ENCODE measurements at places on chromosomes 1 and 21.

DNA sequence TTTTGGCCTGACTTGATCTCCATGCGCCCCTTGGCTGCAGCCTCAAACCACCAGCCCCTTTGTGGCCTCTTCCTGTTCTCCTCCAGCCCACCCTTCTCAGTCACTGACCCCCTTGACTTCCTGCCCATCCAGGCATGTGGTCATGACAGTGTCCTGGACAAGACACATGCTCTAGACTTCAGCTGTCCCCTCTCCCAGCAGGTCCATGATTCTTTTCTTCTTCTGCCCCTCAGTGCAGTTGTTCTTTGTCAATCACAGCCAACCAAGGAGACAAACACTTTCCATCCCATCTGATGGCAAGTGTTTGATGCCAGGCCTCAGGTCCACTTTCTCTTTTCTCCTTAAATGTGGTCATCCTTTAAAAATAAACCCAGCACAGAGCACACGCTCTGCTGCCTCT is 49.7 kb downstream of the SYT6 start:
- DNase-seq = no peak

DNA sequence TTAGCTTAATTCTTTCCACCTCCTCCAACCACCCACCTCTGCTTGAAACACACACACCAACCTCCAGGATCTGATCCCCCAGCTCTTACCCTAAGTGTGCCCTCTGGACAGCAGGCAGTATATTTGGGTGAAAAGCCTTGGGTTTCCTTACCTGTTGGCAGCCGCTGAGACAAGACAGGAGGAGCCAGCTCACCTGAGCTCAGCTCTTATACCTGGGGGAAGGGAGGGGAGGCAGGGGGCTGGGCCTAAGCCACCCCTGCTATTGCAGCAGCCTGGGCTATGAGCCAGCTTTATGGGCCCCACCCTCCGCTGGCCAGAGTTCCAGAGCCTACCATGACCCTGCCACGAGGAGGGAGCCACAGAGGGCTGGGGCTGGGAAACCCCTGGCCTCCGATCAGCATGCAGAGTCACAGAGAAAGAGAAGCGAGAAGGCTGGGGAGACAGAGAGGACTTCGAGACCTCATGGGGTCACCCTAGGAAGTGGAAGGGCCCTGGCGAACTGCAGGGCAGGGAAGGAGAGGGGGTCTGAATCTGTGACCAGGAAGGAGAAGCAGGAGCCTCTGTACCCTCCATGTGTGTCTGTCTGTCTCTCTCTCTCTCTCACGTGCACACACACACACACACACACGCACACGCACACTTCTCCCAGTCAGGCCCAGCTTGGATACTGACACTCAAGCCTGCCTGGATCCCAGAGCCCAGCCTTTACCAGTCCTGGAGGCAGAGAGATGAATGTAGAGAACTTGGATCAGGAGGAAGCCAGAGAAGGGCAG is at the start of gene S100A14:
Gene S100A14 (minus strand): TSS at position 182 of the 773 bp plus-strand sequence. CDS start 467 bp downstream, outside the sequence.
- DNase-seq = no peak

- no peak for DNase-seq
These were observed 3.9 kb upstream of the P3R3URF start for GRCh38 chr1:46180082-46180616.

DNA sequence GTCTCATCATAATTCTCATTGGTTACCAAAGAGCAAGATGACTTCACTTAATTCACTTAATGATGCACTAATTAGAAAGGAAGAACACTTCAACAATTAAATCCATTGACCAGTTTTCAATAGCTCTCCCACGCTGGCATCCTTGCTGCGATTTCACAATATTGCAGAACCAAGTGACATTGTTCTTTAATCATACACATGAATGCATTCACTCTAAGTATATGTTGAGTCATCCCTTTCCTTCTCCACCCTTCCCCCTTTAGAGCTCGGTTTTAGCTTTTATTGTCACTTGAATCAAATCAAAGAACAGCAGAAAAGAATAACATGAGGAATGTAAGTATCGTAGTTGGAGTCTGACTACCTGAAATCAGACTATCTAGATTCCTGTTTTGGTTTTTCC is 233.6 kb upstream of the FMN2 start:
- DNase-seq = no peak

GRCh38 chr1:53608071-53608470 is 130.9 kb downstream of the GLIS1 start:
- DNase-seq = no peak

DNA sequence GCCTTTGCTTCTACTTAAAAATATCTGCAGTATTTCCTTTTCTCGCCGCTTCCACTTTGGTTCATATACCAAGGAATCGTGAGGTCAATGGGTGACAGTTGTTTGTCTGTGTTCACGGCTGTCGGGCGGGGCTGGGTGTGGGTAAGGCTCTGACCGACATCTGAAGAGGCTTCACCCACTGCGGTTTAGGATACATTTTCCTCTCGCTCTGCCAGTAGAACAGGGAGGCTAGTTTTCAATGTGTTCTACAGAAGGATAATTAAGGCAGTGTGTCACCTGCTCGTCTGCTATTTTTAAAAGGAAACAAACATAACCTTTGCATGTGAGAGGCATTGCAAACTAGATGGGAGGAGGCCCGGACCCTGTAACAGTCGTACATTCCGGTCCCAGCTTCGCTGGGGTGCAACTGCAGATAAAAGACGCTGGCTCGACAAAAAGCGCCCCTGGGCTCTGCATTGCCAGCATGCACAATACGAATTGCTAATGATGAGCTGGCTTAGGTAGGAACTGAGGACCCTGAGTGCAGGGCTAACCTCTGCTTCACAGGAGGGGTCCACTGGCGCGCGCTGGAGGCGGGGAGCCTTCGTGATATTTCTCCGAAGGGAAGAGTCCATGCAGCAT is 8.5 kb upstream of the ERG start:
- DNase-seq = no peak

DNA sequence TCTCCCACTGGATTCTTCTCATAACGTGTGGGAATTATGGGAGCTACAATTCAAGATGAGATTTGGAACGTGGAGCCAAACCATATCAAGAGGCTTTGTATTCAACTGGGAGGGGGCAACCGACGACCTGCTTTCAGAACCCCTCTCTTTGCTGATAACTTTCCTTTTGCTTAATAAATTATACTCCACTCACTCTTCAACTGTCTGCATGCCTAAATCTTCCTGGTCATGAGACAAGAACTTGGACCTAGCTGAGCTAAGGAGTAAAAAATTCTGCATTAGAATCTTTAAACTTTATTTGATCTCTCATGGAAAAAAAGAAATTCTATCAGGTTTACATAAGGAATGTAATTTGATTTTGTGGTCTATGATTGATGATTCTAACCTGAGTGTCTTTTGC is 86.7 kb upstream of the CYYR1 start:
- DNase-seq = no peak

- DNase-seq = no peak
These were observed 135.0 kb downstream of the TGFB2 start for GRCh38 chr1:218480137-218480536.

DNA sequence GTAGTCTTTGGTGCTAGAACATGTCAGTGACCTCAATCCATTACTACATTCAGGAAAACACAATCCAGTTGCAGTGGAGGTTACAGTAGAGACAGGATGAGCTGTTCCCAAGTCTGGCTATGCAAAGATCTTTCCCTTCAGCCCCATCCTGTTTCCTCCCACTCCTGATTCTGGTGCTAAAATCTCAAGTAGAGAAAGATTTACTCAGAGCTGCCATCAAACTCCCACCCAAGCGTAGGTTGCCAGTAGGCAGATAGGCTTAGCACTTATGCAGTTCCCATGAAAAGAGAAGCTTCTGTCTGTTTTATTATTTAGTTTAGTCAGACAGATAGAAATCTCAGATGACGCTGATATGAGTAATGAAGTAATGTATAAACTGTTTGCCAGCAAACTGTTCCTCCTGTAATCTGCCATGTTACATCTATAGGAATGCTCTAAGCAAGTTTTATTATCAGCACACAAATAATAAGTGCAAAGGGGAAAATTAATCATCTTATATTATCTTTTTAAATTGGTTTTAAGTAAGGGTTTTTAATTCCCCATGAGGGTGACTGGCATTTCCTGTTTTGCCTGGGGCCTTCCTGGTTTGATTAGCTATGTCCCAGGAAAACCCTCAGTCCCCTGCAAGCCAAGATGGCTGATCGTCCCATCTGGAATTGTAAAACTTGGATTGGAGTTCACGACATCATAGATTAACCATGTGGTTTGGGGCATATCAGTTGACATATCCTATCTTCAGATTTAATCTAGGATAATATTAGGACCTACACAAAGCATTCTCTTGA is 188.3 kb upstream of the PALMD start:
- DNase-seq = no peak

DNA sequence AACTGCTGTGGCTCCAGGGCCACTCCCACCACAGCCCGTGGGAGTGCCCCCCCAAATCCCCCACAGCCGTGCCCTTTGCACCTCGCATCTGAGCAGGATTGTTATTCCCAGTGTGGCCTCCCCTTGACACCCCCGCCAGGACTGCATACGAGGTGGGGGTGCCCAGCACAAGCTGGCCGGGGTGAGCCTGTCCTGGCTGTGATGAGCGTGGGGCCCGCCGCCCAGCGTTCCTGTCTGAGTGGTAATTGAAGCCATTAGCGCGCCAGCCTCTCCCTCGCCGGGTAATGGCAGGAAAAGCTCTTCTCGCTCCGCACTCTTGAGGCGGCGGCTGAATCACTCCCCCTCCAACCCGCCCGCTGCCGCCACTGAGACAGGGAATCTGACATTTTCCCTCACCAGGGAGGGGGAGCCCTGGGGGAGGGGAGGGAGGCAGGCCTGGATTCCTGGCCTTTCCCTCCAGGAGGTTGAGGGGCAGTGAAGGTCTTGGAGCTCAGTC is 27.7 kb downstream of the PTPRF start:
- DNase-seq = no peak

DNA sequence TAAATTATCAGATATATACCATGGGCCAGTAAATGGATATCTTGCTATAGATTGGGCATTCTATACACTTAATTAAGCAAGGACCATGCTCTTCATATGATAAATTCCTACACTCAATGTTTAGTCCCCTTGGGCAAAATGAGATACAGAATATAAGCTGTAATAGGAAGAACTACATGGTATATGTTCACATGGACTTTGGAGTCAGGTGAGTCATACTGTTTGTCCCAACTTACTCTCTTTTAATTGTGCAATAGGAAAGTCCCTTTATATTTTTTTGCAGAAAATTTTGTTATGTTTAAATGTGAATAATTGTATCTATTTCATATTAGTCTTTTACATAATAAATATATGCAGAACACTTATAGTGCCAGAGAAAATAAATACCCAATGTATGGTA is 820.2 kb upstream of the ADAMTS5 start:
- DNase-seq = no peak

DNA sequence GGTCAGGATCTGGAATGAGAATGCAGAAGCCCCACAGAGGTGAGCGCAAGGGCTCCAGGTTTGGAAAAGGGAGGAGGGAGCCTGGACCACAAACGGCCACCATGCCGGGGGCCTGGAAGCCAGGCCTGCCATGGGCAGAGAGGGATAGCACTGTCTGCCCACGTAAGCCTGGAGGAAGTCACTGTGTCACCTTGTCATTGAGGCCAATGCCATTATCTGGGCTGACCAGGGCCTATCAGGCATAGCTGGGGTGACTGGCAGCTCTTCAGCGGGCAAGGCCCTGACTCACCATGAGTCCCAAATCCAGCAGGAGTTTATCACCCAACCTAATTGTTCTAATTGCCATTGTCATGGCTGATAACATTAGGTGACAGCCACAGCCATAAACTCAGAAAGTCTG is 84.6 kb downstream of the MATN1 start:
- DNase-seq = no peak

DNA sequence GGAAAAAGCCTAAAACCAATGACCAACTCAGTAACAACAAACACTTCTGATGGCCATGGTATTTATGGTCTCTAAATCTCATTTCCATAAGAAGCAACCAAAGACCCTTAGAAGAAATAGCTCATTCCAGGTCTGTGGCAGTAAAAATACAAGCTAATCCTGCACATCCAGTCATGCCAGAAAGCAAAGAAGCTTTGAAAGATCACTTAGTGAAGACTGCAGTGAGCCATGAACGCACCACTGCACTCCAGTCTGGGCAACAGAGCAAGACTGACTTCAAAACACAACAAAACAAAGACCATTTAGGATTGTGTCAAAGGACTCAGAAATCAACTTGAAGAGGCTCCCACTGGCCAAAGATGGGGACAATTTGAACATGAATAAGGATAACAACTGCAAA is 18.4 kb upstream of the ELK4 start:
- DNase-seq = no peak

- no peak for DNase-seq
These were observed 41.0 kb downstream of the DNTTIP2 start for GRCh38 chr1:93837961-93838360.

DNA sequence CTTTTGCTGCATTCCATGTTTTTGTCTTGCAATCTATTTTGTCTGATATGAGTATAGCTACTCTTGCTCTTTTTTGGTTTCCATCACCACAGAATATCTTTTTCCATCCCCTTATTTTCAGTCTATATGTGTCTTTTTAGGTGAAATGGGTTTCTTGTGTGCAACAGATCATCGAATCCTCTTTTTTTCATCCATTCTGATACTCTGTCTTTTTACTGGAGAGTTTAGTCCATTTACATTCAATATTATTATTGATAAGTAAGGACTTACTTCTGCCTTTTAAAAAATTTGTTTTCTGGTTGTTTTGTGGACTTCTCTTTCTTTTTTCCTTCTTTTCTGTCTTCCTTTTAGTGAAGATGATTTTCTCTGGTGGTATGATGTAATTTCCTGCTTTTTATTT is 64.6 kb upstream of the CD55 start:
- no peak for DNase-seq

DNA sequence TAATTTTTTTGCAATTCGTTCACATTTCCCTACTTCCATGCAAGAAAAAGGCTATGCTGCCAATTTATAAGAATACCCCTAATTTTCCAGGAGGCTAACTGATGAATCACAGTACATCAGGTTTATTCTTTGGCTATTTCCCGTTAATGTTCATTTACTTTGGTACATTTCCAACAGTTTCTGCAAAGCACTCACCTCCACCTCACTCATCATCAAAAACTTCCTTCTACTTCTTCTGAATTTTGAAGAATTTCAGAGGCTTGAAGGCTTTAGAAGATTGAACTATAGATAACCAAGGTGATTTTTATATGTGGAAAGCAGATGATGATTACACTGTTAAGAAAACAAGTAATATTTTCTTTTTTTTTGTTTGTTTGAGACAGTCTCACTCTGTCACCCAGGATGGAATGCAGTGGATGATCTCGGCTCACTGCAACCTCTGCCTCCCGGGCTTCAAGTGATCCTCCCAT is 60.5 kb upstream of the HP1BP3 start:
- DNase-seq = no peak

DNA sequence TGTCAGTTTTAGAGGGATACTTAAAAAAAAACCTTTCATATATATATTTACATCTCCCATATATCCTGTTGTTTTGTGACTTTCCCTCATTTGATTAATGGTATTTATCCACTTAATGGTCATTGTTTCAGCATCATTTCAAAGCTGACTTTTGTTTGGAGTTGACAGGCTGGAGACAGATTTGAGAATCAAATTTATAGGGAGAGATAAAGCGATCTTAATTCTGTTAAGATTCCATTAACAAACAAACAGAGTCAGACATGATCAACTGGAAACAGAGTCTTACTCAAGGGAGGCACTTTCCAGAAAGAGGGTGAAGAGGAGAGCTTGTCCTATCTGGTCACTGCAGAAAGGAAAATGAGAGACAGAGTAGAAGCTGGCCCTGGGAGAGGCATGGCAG is 283.4 kb downstream of the TTLL7 start:
- no peak for DNase-seq

Data from NCI-H2081 treated with DMSO at 0.1 percent for 48 hours (cell line).